Adrenal gland (tissue), 19 donors: ENCODE measurements at places on chromosomes 11 and 22. TPM values are rescaled to one million over a fixed set of nuclear protein-coding genes. Genes with fewer than 3 reads are reported as not detected.
A peak's percentile ranks its signal among the peaks of the same experiment; 100 is the strongest.

The OR52J3 gene
- total RNA-seq: not detected

The RBMXL2 gene
- not detected for total RNA-seq

The SLC25A18 gene
- 3.1 TPM for total RNA-seq

DNA sequence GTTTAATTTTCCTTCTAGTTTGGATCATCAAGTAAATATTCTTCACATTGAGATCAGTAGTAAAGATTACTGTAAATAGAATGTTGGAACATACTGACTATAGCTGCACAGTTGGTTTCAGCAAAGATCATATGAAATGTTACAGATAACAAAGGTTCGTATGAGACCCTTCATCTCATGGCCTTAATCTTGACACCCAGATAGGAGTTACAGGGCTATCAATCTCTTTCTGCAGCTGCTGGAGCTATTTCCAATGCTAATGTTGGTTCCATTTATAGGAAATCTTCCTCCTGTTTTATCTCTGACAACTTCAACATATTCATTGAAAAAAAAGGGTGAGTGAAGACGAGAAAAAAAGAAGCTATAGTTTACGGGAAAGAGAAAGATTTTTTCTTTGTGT, 495.6 kb downstream of the JRKL start:
- H3K4me1 ChIP-seq: no peaks in the 10 kb centered on the region
- no peak overlapping the region for H3K4me3 ChIP-seq
- no peaks in the 10 kb centered on the region for H3K27me3 ChIP-seq
- no peak for DNase-seq
- H3K36me3 ChIP-seq: no peaks in the 10 kb centered on the region
- H3K27ac ChIP-seq: no peak overlapping the region

GRCh38 chr11:6442441-6442840, 1.7 kb upstream of the HPX start:
- H3K27me3 ChIP-seq: no peaks in the 10 kb centered on the region
- DNase-seq: no peak
- no peaks in the 10 kb centered on the region for H3K4me1 ChIP-seq
- H3K4me3 ChIP-seq: no peak overlapping the region

GRCh38 chr11:10666556-10667520, 26.7 kb downstream of the IRAG1 start:
- H3K27ac ChIP-seq: no peak overlapping the region
- H3K27me3 ChIP-seq: no peaks in the 10 kb centered on the region
- H3K36me3 ChIP-seq: no peaks in the 10 kb centered on the region
- no peak overlapping the region for H3K4me3 ChIP-seq
- no peak for DNase-seq
- H3K4me1 ChIP-seq: peaks cover 14% of the 10 kb centered on the region

DNA sequence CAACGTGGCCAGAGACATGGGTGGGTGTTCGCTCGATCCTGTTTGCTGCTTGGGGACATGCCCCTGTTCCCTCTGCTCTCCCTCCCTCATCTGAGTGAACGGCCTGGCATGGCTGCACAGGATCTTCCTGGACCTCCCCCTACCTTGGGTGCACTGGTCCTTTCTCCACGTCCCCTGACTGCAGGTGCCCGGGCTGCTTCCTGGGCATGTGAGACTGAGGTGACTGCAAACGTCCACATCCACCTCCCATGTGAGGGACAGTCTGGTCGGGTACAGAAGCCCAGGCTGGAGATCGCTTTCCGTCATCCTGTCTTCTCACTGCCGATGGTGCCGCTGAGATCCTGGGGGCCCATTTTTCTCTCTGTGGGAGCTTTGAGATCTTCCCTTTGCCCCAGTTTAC, 11.8 kb downstream of the SULT4A1 start:
- no peaks in the 10 kb centered on the region for H3K36me3 ChIP-seq
- H3K4me3 ChIP-seq: no peak overlapping the region
- H3K27ac ChIP-seq: no peak overlapping the region

GRCh38 chr11:6655790-6656583, at the start of gene DCHS1:
TSS of gene DCHS1 (minus strand) at chr11:6655809. CDS start at chr11:6641613, 14,196 bp downstream.
- no peaks in the 10 kb centered on the region for H3K36me3 ChIP-seq
- no peaks in the 10 kb centered on the region for H3K27me3 ChIP-seq
- DNase-seq: peak; percentile 19
- H3K4me3 ChIP-seq: no peak within 1 kb of the TSS
- peak within 1 kb of the TSS; percentile 76 for H3K27ac ChIP-seq
- H3K4me1 ChIP-seq: no peaks in the 10 kb centered on the region
